Left renal pelvis (tissue), 4 donors: ENCODE measurements at places on chromosomes 7 and 10. TPM values are rescaled to one million over a fixed set of nuclear protein-coding genes. Genes with fewer than 3 reads are reported as not detected.

COL28A1 gene
- 12.6 TPM for polyA plus RNA-seq

PDGFA gene
- 61.1 TPM for polyA plus RNA-seq

GRCh38 chr10:107880185-107880584 is 715.7 kb upstream of the SORCS1 start:
- DNase-seq: no peak

DNA sequence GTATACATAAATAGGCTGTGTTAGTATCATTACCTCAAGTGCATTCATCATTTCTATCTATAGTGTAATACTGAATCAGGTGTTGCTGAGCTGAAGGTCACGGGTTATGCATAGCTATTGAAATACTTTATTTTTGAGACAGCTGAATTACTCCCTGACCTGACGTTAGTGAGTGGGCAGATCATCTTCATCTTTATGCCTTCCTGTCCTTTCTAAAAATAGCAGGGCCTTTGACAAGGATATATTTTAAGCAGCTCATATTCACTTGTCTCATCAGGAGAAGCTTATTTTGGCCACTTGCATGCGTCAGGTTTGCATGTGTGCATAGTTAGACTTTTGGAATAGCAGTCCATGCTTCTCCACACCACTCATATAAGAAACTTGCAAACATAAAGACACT is 63.6 kb upstream of the DKK1 start:
- DNase-seq: no peak

DNA sequence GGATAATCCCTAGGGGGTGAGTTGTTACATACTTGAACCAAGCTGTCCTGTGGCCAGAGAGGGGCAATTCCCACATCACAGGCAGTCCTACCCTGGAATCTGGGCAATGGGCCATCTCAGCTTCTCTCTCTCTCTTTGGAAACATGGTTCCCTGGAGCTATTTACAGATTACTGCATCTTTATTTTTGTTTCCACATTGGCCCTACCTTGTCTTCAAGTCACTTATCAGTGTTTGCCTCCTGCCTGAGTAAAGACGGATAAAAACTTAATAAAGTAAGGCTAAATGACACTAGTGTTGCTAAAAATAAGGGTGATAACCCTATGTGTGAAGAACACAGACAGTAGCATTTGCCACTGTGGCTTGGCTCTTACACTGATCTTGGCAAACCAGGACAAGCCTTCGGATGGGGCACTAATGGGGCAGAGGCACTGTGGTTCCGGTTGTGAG is 228.2 kb downstream of the GFRA1 start:
- no peak for DNase-seq

DNA sequence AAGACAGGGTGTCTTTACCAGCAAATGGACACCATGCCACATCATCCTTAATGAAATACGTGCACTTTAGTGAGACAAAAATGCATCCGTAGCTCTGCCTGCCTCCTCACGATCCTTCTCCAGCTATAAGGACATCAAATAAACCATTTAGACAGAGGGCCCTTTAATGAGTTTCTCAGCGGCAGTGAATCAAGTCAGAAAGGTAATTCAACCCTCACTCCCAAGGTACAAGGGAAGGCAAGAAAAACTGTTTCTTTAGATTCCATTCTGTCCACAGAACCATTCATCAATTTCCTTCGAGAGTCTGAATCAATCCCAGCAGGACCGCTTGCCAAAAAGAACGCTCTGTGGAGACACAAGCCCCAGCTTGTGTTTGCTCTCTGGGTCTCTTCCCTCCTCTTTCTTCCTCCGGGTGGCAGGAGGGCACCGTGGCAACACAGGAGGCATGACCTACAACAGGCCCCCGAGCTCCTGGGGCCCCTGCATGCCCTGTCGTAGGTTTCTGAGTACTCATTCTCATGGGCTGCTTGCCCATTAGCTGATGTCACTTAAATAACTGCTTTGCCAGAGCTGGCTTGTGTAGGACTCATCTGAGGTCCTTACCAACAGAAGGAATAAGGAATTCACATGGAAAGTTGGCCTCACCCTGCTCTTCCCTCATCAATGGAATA is 297.8 kb upstream of the PRKCQ start:
- peak; percentile 22 for DNase-seq
